ENCODE measurements at places on chromosomes 2 and 18.

DNA sequence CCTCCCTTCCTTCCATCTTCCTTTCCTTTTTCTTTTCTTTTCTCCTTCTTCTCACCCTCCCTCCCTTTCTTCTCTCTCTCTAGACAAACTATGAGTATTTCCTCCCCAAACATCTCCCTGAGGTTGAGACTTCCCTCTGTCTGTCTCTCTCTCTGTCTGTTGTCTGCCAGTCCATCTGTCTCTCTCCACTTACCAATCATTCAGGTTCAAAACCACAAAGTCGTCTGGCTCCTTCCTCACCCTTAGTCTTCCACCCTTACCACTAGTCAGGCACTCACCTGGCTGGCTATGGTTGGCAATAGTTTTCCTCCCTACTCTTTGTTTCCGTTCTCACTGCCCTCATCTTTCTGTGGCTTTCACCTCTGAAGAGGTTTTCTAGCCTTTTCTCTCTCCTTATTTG is 12.9 kb downstream of the CCL20 start:
- DNase-seq = no peak

DNA sequence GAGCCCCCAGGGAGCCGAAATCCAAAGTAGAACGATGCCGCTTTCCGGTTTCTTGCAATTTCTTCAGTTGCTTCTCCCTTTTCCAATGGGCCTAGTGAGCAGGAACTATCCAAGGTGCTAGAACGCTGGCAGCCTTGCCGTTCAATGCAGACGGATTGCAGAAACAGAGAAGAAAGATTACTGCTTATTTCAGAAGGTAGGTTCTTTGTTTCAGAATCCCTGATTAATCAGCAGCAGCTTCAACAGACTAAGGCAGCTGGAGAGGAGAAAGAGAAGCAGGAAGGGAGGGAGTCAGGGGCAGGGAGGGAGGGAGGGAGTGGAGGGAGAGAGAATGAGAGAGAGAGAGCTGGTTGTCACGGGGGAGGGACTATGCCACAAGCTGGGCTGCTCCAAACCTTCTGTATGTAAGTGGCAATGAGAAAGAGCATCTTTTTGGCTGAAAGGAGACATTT is 576 bp downstream of the NYAP2 start:
- peak; percentile 11 for DNase-seq

GRCh38 chr2:174009488-174010223 is 44.5 kb upstream of the SP3 start:
- DNase-seq = no peak

- DNase-seq = no peak
Measured at GRCh38 chr2:160583813-160584537, 90.4 kb upstream of the RBMS1 start.

- no peak for DNase-seq
Measured at GRCh38 chr18:28635530-28635929, 458.6 kb upstream of the CDH2 start.

DNA sequence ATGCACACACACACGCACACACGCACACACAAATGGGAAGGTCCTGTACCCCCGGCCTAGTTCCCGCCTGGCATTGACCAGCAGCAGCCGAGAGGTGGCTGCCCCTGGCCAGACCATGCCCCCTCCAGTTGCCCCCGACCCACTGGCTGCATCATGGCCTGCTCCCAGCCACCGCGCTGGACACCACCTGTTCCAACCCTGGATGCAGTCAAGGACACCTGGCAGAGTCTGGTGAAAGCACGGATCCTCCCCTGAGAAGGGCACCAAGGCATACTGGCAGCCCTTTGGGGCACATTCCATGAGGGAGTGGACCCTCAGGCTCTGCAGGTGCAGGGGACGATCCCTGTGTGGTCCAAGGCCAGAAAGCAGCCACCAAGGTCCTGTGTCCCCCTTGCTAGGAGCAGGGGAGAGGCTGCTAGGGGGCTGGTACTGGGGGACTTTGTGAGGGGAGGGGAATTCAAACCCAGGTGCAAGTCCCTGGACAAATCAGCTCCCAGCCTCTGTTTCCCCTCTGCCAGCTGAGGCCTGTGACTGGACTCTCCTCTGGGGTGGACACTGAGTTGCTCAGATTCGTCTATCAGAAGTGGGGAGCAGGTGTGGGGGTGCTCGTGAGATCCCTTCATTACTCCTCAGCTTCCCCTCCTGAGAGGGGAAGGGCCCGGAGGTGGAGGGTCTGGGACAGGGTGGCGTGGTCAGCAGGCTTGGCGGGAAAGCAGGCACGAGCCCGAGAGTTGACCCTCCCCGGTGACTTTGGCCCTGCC is 3.5 kb downstream of the ESPNL start:
- no peak for DNase-seq

- DNase-seq = no peak
Measured at GRCh38 chr2:204647626-204648025, 102.4 kb downstream of the PARD3B start.

DNA sequence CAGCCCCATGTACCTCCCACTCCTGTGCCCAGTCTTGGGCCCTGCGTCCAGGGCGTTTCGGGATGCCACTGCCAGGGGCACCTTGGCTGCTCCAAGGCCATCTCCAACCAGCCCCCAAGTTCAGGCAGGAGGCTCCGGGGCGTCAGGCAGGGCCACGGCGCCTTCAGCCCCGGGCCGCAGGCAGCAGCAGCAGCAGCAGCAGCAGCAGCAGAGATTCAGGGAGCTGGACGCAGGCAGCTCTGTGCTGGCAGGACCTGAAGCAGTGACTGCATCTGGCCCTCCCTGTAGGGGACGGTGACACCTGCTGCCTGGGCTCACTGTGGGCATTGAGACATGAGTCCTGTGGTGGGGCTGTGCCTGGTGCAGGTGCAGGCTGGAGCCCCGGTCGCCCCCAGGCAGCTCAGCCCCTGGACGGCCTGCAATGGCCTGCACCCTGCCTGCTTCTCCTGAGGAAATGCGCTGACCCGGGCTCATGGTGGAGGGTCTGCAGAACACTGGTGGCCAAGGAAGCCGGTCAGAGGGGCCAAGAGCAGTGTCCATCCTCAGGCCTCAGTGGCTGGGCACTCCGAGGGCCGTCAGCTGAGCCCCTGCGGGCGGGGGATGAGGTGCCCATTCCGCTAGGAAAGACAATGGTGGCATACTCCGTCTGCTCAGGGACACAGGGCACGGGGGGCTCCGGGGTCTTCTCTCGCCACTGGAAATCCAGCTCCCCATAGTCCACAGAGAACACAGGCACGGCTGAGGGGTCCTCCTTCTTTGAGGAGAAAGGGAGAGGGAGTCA is 8.0 kb downstream of the PDCD1 start:
- DNase-seq = no peak

- DNase-seq = no peak
Measured at GRCh38 chr2:5697562-5697961, 5.4 kb downstream of the SOX11 start.

DNA sequence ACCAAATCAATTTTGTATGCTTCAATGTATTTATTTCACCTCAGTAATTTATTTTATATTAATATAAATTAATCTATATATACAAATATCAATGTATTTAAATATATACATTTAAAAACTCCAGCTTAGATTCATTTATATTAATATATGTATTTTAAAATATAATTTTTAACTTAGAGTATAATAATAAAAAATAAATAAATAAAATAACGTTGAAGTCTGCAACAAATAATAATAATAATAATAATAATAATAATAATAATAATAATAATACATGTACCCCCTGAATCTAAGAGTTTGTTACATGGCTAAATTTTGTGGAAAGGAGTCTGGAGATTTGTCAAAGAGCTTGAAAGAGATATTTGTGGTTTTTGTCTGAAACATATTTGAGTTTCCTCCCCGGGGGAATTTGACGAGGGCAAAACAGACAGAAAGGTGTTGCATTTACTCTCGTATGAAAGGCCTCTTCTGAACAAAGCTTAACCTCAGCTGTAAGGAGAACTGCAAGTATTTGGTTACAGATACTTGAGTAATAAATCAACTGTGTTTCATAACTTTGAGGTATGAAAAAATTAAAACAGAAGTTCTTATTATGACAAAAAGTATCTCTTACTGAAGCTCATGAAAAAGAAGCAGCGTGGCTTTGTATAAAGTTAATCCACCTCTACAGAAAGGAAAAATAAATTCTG is 93.4 kb downstream of the CDH19 start:
- DNase-seq = no peak

- peak; percentile 96 for DNase-seq
Measured at GRCh38 chr2:12320991-12321641, 395.6 kb upstream of the TRIB2 start.

DNA sequence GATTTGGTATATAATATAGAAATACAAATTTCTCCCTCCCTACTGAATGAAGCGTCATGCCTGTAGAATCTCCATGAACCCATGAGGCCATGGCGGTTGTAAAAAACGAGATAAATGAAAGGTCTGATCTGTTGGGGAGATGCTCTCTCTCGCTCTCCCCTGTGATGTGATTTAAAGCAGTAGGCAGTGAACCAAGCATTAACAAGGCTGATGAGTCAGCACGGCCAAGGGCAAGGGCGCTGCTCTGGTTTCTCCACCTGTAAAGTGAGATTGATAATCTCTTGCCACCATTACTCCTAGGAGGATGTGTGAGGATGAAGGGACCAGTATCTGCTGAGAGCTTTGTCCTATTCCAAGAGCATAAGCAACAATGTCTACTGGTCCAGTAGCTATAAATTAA is 553.3 kb downstream of the CMPK2 start:
- no peak for DNase-seq

DNA sequence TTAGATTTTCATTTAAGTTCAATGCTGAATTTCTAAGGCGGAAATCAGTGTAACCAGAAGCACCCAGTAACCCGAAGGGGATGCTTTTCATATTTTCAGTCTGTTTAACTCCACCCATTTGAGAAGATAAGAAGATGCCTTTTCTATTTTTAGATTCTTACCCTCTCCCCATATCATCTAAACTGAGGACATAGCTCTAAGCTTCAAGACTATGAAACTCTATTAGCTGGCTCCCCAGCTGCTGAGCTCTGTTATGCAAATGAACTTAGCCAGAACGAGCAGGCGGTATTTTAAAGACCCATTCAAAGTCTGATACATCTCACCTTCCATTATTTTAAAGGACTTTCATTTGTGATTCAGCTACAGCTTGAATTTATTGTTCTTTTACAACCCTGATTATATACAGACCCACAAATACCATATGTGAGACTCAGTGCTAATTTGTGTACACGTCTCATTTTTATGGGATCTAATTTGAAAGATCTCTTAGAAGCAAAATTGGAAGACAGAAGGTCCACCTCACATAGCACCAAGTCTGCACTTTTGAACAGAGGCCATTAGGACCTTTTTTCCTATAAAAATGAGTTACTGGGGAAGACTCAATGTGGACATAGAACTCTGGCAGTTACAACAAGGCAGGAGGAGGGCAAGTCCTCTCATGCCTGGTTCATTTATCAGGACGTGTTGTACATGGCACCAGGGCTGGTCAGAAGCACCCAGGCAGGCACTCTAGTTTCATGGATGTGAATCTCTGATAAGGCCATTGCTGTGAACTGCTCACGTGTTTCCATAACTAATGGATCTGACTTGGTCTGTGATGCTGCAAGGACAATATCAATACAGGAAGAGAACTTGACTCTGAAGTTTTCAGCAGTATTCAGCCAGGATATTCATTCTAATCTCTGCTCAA is 16.3 kb downstream of the CDC42EP3 start:
- DNase-seq = no peak

- no peak for DNase-seq
Measured at GRCh38 chr2:219720956-219721355, 93.5 kb downstream of the SLC4A3 start.

GRCh38 chr2:57864926-57865325 is 181.7 kb upstream of the VRK2 start:
- DNase-seq = no peak

GRCh38 chr2:101087638-101088037 is 63.5 kb downstream of the TBC1D8 start:
- no peak for DNase-seq

Measured in skeletal muscle cell (primary cell).